Large intestine (tissue), 12 donors: ENCODE measurements at places on chromosomes 12 and 14. TPM values are rescaled to one million over a fixed set of nuclear protein-coding genes. Genes with fewer than 3 reads are reported as not detected.
A peak's percentile ranks its signal among the peaks of the same experiment; 100 is the strongest.

- no peak for DNase-seq
Observed at GRCh38 chr14:46769292-46769691, 117.7 kb upstream of the RPL10L start.

- peak; percentile 20 for DNase-seq
Observed at GRCh38 chr12:81257947-81258551, 180.2 kb downstream of the ACSS3 start.

DNA sequence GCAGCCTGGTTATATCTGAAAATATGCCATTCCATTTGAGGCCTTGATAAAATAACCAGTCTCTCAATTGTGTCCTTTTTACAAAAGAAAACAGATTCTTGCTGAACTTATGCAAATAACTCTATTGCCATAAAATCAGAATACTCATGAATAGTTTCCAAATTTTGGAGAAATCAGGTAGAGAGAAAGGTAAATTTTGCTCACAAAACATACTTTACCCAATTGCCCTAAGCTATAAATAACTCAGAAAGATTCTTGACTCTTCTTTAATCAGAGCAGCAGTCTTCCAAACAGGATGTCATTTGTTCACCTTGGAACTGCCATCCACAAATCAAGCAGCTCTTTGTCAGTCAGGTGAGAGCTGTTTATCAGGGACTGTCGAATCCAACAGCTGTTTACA lies 12.6 kb downstream of the ZNF26 start:
- DNase-seq = no peak

- DNase-seq = peak; percentile 24
Observed at GRCh38 chr12:104219908-104220404, 4.4 kb downstream of the TXNRD1 start.

DNA sequence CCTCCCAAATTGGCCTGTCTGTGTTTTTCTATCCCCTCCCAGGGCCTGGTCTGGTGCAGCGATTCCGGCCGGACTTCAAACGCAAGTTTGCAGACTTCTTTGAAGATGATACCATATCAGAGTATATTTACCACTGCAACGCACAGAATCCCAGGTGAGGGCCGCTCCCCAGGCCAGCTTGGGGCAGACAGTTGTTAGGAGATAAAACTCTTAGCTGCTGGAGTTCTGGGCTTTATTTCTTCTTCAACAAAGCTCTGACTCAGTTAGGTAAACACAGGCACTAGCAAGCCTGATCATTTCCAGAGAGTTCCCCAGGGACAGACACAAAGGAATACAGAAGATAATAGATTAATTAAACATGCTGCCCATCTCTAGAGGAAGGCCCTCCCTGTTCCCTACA lies 8.3 kb downstream of the ABHD4 start:
- no peak for DNase-seq

GRCh38 chr14:89912667-89913211 lies 41.8 kb downstream of the EFCAB11 start:
- DNase-seq = peak; percentile 84

- no peak for DNase-seq
Observed at GRCh38 chr14:100293497-100294212, 12.6 kb downstream of the SLC25A29 start.

DNA sequence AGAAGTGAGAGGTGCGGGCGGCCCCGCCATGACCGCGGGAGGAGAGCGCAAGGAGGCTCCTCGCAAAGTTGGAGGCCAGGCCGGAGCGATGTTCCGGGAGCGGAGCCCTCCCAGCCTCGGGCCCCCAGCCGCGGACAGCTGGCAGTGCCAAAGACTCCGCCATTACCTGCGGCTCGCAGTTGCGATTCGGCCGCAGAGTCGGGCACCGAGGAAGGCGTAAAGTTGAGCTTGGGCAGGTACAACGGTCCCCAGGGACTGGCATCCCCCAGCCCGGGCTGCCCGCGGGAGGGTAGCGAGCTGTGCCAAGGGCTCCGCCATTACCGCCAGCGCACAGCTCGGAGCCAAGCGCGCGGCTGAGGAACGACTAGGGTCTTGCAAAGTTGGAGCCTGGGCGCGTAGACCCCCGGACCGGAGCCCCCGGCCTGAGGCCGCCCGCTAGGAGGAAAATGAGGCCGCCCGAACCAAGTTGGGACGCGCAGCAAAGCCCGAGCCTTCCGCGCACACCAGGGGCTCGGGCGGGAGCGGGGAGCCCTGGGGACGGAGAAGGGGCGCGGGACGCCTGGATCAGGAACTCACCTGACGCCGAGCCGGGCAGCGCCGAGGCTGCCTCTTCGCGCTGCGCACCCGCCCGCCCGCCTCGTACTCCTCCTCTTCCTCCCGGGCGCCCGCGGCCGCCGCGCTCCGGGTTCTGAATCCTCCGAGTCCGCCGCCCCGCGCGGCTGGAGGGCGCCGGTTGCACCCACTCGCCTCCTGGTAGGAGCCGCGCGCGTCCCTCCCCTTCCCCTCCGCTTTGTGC lies 677 bp downstream of the NOS1 start:
- no peak for DNase-seq

DNA sequence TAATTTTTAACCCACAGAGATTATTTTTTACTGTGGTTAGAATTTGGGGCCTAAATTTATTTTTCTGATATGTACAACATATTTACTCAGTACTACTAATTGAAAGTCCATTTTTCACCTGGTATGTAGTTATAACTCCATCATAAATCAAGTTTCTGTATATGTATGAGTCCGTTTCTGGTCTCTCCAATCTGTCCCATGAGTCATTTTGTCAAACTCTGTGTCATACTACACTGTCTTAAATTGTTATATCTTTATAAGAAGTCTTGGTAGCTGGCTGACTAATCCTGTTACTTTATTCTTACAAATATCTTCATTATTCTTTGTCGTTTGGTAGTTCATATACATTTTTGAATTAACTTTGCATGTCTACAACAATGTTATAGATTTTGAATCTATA lies 344.0 kb downstream of the PDZRN4 start:
- DNase-seq = no peak

Gene RPL10L
- polyA plus RNA-seq = 0.70 TPM

Gene STON2
- polyA plus RNA-seq = 14.6 TPM
